ENCODE measurements at places on chromosomes 11 and 22.

DNA sequence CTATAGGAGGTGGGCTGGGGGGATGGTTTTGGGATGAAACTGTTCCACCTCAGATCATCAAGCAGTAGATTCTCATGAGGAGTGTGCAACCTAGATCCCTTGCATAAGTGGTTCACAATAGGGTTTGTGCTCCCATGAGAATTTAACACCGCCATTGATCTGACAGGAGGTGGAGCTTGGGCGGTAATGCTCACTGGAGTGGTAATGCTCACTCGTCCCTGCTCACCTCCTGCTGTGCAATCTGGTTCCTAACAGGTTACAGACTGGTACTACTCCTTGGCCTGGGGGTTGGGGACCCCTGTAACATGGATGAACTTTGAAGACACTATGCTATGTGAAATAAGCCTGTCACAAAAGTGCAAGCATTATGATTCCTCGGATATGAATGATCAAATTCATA is 87.0 kb upstream of the CLNS1A start:
- DNase-seq: no peak

- no peak for DNase-seq
Measured at GRCh38 chr11:128500493-128500892, 86.9 kb downstream of the ETS1 start.

DNA sequence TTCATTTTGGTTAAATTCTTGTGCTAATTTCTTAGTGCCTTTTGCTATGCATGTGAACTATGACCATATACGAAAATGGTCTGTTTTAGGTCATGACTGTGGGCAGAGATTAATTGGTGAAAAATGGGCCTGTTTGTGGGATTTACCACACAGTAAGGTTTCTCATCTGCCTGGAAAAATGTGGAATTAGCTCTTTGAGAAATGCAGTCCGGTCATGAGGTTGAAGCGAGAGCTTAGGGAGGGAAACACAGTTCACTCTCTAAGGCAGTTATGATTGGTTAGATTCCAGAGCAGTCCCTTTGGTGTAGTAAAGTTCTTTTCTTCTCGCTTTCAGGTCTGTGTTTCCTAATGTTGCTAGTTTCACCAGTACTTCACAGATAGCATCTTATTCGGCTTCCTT is 1.2 kb upstream of the PDE3B start:
- peak; percentile 46 for DNase-seq

GRCh38 chr11:1487851-1488574 is 1.4 kb upstream of the MOB2 start:
- DNase-seq: no peak

- DNase-seq: no peak
Measured at GRCh38 chr22:39268645-39269044, 23.9 kb upstream of the PDGFB start.

DNA sequence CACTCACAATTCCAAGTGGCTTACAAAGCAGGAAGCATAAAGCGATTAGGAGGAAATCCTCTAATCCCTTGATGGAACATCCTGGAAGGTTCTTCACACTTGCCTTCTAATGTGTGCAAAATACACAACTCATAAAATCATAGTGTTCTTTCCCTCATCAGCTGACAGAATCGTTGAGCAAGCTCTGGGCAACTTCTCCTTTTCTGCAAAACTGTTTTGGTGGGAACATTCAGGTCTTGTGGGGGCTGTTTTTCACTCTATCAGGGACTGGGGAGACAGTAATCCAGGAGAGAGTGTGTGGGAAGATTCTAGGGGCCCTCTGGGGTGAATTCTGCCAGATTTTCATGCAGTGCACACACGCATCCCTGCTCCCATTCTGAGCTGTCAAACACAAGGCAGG is 53.2 kb downstream of the IRAG1 start:
- DNase-seq: peak; percentile 83

DNA sequence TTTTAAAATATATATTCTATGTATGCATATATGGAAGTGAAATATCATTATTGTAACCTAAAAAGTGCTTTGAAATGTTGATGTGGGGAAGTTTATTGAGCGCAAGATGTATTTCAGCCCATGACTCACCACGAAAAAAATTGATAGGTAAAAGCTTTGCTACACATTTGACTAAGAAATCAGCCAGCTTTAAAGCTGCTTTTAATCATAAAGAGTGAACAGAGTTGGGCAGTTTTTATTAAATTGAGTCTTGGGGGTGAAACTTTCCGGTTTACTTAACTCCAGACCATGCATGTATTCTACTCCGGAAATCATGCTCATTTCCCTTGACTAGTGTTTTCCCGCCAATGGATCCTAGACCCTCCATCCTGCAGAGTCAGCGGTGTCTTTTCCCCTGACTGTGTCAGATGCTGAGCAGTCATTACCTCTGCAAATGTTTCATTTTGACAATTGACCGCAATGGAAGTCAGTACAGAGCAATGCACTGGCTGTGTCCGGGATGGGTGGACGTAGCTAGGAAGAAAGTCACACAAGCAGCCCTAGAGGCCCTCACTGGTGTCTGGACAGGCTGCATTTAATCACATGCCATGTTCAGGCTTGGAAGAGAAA is 47.2 kb upstream of the MPEG1 start:
- no peak for DNase-seq

DNA sequence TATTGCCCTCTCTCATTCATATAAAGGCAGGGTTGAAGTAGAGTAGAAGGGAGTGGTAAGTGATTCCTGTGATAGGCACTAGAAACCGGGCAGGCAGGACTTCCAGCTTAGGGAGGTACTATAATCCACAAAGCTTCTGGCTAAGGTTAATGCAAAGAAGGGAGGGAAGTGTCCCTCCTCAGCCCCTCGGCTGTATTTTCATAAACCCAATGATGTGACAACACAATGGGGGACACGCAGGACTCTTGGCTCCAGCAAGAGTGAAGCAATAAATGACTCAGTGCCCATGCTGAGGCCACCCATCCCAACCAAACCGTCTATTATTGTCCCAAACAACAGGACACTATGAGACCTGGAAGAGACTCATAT is 90.7 kb downstream of the ETS1 start:
- DNase-seq: peak; percentile 68

- no peak for DNase-seq
Measured at GRCh38 chr11:104183593-104183992, 19.6 kb upstream of the PDGFD start.

DNA sequence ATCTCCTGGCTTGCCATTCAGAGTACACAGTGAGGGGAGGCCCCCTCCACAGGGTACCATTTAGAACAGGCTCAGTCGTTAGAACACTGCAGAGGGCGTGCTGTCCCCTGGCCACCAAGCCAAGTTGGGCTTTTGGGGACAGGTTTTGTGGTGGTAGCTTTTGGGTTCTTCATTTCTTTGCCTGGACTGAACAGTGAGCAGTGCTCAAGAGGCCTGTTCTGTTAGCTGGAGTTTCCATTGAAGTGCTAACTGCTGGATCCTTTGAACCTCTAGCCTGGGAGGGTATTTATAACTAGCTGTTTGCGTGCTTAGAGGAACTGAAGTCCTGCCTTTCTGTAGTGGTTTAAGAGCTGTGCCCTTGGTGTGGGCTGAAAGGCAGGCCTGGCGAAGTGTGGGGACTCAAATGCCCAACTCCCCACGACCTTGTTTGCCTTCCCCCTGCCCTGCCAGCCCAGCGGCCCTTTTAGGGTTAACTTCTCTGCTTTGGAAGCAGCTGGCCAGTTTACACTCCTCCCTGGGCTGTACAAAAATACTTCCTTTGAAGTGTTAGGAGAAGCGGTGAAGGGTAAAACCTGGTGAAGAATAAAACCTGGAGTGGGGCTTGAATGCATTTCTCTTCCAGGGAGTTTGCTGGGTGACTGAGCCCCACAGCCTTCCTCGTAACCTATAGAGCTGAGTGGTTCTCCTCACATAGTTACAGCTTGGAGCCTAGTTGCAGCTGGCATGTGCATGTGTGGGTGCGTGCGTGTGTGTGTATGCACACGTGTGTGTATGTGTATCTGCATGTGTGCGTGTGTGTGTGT is 34.6 kb downstream of the ZNRF3 start:
- peak; percentile 55 for DNase-seq

GRCh38 chr11:108402241-108402640 is 65.1 kb downstream of the C11orf65 start:
- DNase-seq: no peak

- DNase-seq: no peak
Measured at GRCh38 chr11:117181586-117182550, 3.3 kb downstream of the SIDT2 start.

GRCh38 chr11:77020734-77021133 is 13.5 kb upstream of the B3GNT6 start:
- no peak for DNase-seq

GRCh38 chr22:30874431-30875370 is 93.9 kb downstream of the MORC2 start:
- no peak for DNase-seq

- DNase-seq: no peak
Measured at GRCh38 chr11:13169709-13170108, 107.9 kb upstream of the BMAL1 start.

Measured in MV-4-11 (cell line).